ENCODE measurements at places on chromosomes 4 and X.

DNA sequence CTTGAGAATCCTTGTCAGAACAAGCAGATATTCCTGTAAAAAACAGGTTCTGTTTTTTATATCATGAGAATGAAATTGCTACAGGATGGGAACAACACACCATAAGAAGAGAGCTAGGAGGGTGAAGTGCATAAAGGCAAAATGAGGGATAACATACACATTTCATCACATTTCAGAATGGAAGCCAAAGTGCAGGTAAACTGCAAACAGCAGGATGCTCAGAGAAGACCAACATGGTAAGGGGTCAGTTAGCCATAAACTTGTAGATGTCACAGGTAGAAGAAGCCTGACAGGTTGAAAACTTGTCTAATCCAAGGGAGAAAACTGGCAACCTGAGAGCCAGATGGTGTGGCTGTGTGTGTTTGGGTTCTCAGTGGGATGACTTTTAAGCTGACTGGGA, 88.9 kb upstream of the FAT1 start:
- no peak overlapping the region for H3K27ac ChIP-seq
- peaks cover 21% of the 10 kb centered on the region for H3K4me1 ChIP-seq
- H3K4me3 ChIP-seq: no peak overlapping the region
- H3K36me3 ChIP-seq: no peaks in the 10 kb centered on the region
- no peak for DNase-seq

GRCh38 chr4:8840006-8840793, 31.4 kb downstream of the HMX1 start:
- no peak overlapping the region for H3K27ac ChIP-seq
- no peaks in the 10 kb centered on the region for H3K27me3 ChIP-seq
- no peaks in the 10 kb centered on the region for H3K4me1 ChIP-seq
- peak; percentile 28 for DNase-seq

DNA sequence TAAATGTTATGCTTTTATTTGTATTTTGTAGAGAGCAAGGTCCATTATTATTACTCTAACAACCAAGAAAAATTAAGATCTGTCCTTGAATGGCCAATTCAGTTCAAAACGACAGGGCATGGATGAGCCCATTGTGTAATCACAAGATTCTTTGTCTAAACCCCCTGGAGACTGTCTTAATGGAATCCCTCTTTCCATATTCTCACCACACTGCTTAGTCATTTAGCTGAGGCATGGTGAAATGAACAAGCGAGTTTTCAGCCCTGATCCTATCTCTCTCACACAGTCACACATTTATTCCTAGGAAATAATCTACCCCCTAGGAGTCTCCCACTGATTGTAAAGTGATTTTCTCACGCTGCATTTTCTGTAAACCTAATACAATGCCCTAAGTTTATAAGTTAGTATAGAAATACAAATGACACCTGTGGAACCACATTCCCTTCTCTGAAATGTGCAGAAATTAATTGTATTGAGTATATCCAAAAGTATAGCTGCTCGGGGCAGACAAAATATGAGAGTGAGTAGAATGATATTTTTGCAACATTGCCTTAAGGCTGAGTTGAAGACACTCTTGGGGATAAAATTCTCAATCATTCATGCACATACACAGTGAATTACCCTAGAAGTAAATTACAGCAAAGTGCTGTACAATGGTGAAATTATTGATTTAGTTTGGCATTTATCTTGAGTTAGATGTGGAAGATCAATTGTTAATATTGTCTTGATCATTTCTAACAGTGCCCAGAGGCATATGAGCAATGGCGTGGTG, 119.7 kb upstream of the PCDH7 start:
- H3K4me3 ChIP-seq: no peak overlapping the region
- H3K4me1 ChIP-seq: no peaks in the 10 kb centered on the region
- no peak for DNase-seq
- H3K27ac ChIP-seq: no peak overlapping the region
- H3K36me3 ChIP-seq: no peaks in the 10 kb centered on the region
- no peaks in the 10 kb centered on the region for H3K27me3 ChIP-seq

DNA sequence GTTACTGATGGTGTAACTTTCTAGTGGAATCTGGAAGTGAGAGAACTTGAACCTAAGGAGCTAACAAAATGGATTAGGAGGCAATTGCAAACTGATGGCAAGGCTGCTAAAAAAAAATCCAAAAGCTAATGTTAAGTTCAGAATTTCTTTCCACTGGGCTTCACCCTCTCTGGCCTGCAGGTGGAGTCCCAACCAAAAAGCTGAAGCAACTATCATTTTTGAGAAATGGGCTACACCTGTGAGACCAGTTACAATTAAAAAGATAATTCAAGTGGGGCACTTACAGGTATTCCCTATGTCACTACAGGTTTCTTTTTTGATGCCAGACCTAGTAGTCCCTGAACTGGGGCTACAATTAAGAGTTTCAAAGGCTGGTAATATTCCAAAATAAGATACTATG, 142.1 kb upstream of the FTHL17 start:
- H3K27me3 ChIP-seq: no peaks in the 10 kb centered on the region
- H3K36me3 ChIP-seq: no peaks in the 10 kb centered on the region
- H3K27ac ChIP-seq: no peak overlapping the region
- H3K4me3 ChIP-seq: no peak overlapping the region

- no peak overlapping the region for H3K4me3 ChIP-seq
- no peaks in the 10 kb centered on the region for H3K4me1 ChIP-seq
- H3K27ac ChIP-seq: no peak overlapping the region
- DNase-seq: no peak
- no peaks in the 10 kb centered on the region for H3K36me3 ChIP-seq
These were observed 78.0 kb downstream of the CHRNA9 start for GRCh38 chr4:40412866-40413795.

DNA sequence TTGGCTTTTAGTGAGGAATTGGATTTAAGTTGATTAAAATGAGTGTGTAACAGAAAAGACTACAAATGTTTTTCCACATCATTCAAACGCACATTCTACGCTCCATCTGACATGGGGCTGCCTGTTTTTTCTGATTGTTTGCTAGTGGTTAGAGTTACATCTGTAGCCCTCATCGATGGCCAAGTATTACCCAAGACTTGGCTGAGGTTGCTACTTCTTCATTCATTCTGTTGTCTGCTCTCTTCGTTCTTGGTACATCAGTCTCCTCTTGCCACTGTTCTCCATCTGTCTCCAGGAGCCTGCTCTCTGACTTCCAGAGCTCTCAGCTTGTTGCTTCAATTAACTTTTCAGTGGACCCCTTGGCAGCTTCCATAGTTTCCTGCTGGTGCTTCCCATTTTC, 1844.6 kb upstream of the TENM3 start:
- H3K4me1 ChIP-seq: no peaks in the 10 kb centered on the region
- DNase-seq: no peak
- no peak overlapping the region for H3K27ac ChIP-seq
- H3K27me3 ChIP-seq: no peaks in the 10 kb centered on the region
- H3K4me3 ChIP-seq: no peak overlapping the region

- H3K4me3 ChIP-seq: no peak overlapping the region
- no peaks in the 10 kb centered on the region for H3K4me1 ChIP-seq
- H3K27me3 ChIP-seq: no peaks in the 10 kb centered on the region
- no peak overlapping the region for H3K27ac ChIP-seq
- DNase-seq: no peak
- H3K36me3 ChIP-seq: no peaks in the 10 kb centered on the region
These were observed 105.3 kb downstream of the ADAMTS3 start for GRCh38 chr4:72463724-72464123.

Measured in right lobe of liver (tissue), 6 donors.